Thoracic aorta endothelial cell (primary cell): ENCODE measurements at places on chromosomes 2 and 18. TPM values are rescaled to one million over a fixed set of nuclear protein-coding genes. Genes with fewer than 3 reads are reported as not detected.

Gene GPBAR1
- 0.07 and 0.40 TPM in 2 replicates for total RNA-seq

Gene LYPD1
- 2.5 and 58.1 TPM in 2 replicates for total RNA-seq

Gene ADRA2B
- total RNA-seq = not detected in 2 replicates

Gene PRKCE
- total RNA-seq = 26.1 and 36.8 TPM in 2 replicates

Gene ITGB1BP1
- total RNA-seq = 58.1 and 69.8 TPM in 2 replicates

Gene IL1F10
- not detected in 2 replicates for total RNA-seq

Gene C2orf80
- total RNA-seq = not detected in 2 replicates

Gene CKAP2L
- 21.8 and 25.3 TPM in 2 replicates for total RNA-seq

Gene SPEG
- total RNA-seq = 0.43 and 0.80 TPM in 2 replicates

Gene HSBP1L1
- total RNA-seq = 1.2 and 3.4 TPM in 2 replicates

Gene PLGLB2
- 1.5 and 2.7 TPM in 2 replicates for total RNA-seq

Gene BAZ2B
- total RNA-seq = 111 and 128 TPM in 2 replicates

Gene TRABD2A
- 0.66 and 5.1 TPM in 2 replicates for total RNA-seq
